ENCODE measurements at places on chromosomes 2 and 18. TPM values are rescaled to one million over a fixed set of nuclear protein-coding genes. Genes with fewer than 3 reads are reported as not detected.

TMEM163 gene
- total RNA-seq = 10.1 TPM

IGFBP5 gene
- 32.6 TPM for total RNA-seq

RND3 gene
- total RNA-seq = 9.4 TPM

SKA1 gene
- 0.31 TPM for total RNA-seq

RGPD5 gene
- total RNA-seq = 163 TPM

MTERF4 gene
- total RNA-seq = 53.9 TPM

DPYSL5 gene
- total RNA-seq = 56.7 TPM

VAMP8 gene
- total RNA-seq = 4.3 TPM

SLC4A3 gene
- 53.6 TPM for total RNA-seq

GPR55 gene
- 0.47 TPM for total RNA-seq

EHD3 gene
- total RNA-seq = 110 TPM

VWC2L gene
- total RNA-seq = 4.0 TPM

EDAR gene
- total RNA-seq = not detected

TSPYL6 gene
- total RNA-seq = 0.58 TPM

LIMS4 gene
- 1.2 TPM for total RNA-seq

OTOS gene
- total RNA-seq = 5.0 TPM

ASB18 gene
- total RNA-seq = not detected

SFXN5 gene
- total RNA-seq = 123 TPM

MSH6 gene
- total RNA-seq = 27.8 TPM

YIPF4 gene
- total RNA-seq = 40.9 TPM

FAM168B gene
- total RNA-seq = 131 TPM

RTP5 gene
- total RNA-seq = 8.8 TPM

EFR3B gene
- total RNA-seq = 88.8 TPM

KCNJ3 gene
- total RNA-seq = 49.2 TPM

SPP2 gene
- not detected for total RNA-seq

RAB6C gene
- 4.8 TPM for total RNA-seq

SPAG16 gene
- 53.4 TPM for total RNA-seq

FAP gene
- 9.4 TPM for total RNA-seq

CDH7 gene
- 7.4 TPM for total RNA-seq

SLC16A14 gene
- total RNA-seq = 23.9 TPM

UNC80 gene
- total RNA-seq = 71.7 TPM

UGT1A8 gene
- total RNA-seq = not detected

HNRNPLL gene
- 64.0 TPM for total RNA-seq

MATN3 gene
- 3.7 TPM for total RNA-seq

CNRIP1 gene
- 112 TPM for total RNA-seq

MDH1B gene
- total RNA-seq = 9.0 TPM

ZNF532 gene
- total RNA-seq = 171 TPM

HRH4 gene
- 0.31 TPM for total RNA-seq

TMEFF2 gene
- 45.4 TPM for total RNA-seq

Measured in dorsolateral prefrontal cortex (tissue), 122 donors.